ENCODE measurements at places on chromosomes 12 and 14.

GRCh38 chr12:127723251-127723650 lies 543.7 kb upstream of the TMEM132C start:
- no peak for DNase-seq

DNA sequence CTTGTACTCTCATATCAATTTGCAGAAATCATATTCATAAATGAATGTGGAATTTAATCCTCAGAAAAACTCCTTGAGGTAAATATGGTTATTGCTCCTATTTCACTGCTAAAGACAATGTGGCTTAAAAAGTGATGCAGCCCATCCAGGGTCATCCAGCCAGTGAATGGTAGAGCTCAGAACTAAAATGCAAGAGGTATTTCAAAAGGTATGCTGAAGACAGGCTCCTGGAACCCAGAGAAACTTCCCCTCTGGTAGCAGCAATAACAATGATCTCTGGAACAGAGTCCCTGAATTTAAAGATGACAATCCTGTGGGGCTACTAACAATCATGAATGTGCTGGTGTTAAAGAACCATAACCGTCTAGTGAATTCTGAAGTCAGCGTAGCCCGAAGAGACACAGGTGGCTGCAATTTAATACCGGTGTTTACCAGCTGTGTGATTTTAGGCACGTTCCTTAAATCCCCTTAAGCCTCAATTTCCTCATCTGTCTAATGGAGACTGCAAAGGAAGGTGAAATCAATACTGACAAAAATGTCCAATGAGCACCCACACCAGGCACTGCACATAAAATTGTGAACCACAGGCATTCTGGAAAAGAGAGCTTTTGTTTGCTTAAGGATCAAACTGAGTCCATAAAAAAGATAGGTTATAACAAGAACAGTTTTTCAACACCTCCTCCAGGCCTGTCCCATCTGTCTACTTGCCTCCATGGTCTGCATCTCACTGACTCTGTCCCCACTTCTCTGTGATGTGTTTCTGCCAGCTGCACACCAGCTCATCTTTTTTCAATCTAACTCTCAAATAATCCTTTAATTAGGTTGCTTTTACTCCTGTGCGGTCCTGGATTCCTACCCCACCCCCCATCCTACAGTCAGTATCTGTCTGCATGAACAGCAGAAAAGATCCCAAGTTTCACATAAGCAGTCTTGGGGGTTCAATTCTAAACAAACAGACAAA lies 10.5 kb downstream of the TM7SF3 start:
- DNase-seq: no peak

DNA sequence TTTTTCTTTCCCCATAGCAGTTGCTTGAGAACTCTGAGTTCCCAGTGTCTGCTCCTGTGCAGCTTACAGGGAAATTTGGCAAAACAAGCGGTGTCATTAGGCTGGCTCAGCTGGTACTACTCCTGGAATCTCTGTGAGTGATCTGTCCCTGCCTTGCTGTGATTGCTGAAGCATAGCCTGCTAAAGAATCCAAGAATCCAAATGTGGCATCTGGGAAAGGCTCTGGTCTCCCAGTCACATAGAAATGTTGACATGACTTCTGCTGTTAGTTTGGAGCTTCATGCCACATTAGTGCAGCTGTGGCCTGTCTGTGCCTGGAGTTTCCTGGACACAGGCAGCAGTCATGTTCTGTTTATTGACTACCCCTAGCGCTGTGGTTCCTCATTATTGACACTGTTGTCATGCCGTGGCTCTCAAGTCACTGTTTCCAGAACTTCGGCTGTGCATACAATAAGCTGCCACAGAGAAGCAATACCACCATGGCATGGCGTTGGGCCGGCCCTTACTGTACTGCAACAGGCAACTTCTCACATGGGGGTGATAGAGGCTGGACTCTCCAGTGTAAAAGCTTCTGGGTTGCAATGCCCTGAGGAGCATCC lies 166.8 kb downstream of the MYRFL start:
- DNase-seq: no peak

DNA sequence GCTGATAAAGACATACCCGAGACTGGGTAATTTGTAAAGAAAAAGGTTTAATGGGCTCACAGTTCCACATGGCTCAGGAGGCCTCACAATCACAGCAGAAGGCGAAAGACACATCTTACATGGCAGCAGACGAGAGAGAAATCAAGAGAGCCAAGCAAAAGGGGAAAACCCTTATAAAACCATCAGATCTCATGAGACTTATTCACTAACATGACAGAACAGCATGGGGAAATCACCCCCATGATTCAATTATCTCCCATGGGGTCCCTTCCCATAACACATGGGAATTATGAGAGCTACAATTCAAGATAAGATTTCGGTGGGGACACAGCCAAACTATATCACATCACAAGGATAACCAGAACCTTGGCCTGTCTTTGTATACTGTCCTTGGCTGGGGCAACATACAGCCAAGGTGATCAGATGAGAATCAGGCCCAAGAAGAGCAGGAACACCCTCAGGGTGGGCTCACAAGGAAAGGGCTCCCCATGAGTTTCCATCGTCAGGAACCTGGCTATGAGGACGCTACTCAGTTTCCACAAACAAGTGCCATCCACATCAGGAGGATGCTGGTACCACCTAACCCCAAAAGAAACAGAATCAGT lies 152.7 kb downstream of the FOXN3 start:
- DNase-seq: no peak

DNA sequence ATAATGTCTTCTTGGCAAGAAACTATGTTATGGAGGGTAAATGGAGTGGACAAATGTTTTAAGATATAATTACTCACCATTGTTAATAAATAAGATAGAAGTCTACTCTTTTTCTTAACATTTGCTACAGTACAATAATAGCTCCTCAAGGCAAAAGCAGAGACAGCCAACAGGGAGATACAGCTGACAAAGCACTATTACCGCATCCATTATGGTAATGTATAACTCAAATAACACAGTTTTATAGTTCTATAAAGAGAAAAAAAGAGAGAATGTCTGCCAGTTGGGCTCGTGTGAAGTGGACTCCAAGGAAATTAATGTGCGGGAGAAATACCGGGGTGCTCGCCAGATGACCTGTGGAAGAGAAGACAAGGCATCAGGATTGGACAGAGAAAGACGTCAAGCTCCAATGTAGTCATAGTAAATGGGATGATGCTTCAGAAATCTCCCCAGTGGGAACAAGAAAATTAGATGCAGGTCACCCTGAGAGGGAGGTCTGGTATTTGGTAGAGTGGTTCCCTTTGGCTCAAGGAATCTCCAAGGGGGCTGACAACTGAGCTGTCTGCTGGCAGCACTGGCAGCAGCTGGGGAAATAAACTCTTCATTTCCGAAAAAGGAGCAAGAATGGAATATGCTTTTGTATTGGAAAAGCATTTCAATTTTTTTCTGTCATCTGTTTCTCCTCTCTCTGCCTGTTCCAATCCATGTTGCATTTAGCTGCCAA lies 343.9 kb downstream of the LRFN5 start:
- no peak for DNase-seq

- no peak for DNase-seq
These were observed 118.8 kb upstream of the PARP11 start for GRCh38 chr12:3991798-3992580.

- DNase-seq: no peak
These were observed 359.3 kb downstream of the BCL11B start for GRCh38 chr14:98912655-98913054.

DNA sequence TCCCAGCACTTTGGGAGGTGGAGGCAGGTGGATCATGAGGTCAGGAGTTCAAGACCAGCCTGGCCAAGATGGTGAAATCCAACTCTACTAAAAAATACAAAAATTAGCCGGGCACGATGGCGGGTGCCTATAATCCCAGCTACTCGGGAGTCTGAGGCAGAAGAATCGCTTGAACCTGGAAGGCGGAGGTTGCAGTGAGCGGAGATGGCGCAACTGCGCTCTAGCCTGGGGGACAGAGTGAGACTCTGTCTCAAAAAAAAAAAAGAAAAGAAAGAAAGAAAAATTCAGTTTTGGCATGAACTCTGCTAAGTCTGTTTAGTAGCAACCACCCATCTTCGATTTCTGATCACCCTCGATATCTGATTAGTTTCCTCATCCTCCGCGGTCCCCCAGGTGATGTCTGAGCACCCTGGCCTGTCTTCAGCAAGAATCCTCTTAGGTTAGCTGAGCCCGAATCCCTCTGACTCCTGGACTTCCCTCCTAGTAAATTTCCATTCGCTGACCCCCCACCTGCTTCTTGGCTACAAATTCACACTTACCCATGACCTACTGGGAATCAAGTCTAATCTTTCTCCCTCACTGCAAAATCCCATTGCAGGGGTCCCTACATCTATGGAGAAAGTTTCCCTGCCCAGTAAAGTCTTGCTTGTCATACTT lies 879 bp upstream of the HSPB8 start:
- no peak for DNase-seq

DNA sequence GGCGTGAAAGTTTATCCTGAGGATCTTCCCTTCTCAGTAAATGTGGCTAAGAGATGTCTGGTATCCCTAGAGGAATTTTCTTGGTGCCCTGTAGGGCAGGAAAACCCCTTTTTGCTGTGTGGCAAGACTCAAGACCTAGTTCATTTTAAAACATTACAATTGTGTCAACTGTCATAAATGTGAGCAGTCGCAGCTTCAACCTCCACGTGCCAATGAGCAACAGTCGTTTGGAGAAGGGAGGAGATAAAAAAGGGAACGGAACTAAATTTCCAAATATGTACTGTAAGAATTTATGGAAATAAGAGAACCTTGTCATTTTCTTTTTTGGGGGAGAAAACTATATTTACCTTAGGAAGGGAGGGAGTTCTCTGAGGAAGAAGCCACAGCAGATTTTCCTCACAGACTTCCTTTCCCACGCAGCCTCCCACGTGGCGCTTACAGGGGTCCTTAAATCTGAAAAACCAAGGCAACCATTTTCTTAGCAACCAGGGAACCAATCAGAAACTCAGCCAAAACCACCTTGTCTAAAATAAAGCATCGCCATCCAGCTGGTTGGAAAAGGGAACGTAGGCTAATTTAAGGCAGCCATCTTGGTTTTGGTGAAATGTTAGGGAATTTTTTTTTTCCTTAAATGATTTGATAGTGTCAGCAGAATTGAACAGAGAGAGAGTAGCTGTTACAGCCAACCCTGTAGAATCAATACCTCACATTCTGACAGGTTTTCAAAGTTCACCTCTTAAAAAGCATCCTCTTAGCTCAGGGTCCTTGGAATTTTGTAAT lies 99.1 kb downstream of the FIGNL2 start:
- DNase-seq: no peak

GRCh38 chr12:123939716-123940626 lies 32.7 kb downstream of the CCDC92 start:
- DNase-seq: no peak

DNA sequence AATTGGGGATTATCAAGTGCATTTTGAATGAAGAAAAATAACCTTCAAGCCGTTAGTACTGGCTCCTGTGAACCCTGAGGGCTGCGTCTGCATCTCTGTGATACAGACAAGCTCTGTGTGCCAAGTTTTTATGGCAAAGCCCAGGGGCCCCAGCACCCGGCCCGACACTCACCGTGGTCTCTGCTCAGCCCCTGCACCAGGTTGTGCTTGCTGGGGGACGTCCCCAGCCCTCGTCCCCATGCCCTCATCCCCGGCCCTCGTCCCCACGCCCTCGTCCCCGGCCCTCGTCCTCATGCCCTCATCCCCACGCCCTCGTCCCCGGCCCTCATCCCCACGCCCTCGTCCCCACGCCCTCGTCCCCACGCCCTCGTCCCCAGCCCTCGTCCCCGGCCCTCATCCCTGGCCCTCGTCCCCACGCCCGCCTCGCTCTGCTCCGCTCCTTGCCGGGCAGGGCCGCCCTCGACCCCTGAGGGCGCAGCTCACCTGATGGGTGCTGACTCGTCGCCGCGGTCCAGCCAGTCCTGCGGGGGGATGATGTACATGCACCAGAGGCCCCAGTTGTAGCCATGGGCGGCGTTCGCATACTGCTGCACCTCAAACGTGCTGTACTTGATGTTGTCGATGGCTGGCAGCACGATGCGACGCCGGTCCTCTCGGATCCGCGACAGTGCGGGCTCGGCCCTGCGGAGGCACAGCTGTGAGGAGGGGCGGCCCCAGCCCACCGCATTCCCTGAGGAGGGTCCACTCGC lies 72.0 kb downstream of the GALNT9 start:
- no peak for DNase-seq

DNA sequence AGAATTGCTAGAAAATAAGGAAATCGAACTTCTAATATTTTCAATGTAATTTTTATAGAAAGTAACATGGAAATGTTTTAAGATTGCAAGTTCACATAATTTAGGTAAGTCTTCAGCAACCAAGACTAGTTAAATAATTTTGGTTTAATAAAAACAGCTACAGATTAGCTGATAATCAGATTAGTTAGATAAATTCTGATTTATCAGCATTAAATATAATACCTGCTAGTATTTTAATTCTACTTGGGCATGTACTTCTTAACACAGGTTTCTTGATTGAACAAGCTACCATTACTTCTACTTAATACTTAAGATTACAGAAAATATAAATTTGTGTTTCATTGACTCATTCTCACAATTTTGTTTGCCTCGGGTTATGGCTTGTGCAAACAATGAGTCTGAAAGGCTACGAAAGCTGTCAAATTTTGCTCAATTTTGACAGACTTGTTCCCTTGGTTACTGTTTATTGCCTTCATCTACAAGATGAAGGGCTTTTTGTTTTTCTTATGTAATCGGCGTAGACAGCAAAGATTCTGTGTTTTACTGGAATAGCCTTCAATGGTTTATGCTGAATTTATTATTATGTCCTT lies 116.1 kb upstream of the NUDT4 start:
- DNase-seq: no peak

GRCh38 chr12:54412348-54412747 lies 6.7 kb downstream of the ITGA5 start:
- DNase-seq: no peak

DNA sequence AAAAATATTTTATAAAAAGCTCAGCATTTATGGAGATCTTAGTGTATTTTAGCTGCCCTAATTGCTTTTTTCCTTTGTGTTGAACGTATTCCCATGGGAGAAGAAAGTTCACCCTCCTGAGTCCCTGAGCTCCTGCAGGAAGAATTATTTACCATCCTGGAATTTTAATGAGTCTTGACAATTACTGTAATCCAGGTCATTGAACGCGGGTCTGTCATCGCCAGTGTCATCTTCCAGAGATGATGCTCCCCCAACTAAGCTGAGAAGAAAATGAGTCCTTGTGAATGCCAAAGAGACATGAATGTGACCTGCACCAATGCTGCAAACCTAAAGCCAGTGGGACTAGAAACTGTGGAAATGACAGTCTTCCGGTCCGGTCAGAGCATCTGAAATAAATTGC lies 129.5 kb downstream of the FBXL14 start:
- DNase-seq: no peak

GRCh38 chr12:57404966-57405640 lies 25.7 kb downstream of the R3HDM2 start:
- no peak for DNase-seq

- no peak for DNase-seq
These were observed 30.3 kb upstream of the IFNG start for GRCh38 chr12:68189821-68190242.

DNA sequence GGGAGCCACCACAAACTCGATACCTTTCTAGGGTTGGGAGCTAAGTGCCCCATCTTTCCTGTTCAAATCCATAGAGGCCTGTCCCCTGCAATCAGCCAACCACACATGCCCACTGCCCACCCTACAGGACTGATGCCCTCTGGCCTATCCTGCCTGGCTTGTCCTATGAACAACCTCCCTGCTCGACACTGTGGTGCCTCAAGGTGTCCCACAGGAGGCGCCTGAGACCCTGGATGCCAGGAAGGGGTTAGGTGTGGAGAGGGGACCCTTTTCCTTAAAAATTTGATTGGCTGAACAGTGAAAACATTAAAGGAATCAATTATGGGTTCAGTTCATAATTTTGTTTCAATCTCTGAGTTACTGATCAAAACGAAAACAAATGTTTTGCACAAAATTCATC lies 97.3 kb upstream of the FZD10 start:
- DNase-seq: no peak
